ENCODE measurements at places on chromosomes 1 and 21.

DNA sequence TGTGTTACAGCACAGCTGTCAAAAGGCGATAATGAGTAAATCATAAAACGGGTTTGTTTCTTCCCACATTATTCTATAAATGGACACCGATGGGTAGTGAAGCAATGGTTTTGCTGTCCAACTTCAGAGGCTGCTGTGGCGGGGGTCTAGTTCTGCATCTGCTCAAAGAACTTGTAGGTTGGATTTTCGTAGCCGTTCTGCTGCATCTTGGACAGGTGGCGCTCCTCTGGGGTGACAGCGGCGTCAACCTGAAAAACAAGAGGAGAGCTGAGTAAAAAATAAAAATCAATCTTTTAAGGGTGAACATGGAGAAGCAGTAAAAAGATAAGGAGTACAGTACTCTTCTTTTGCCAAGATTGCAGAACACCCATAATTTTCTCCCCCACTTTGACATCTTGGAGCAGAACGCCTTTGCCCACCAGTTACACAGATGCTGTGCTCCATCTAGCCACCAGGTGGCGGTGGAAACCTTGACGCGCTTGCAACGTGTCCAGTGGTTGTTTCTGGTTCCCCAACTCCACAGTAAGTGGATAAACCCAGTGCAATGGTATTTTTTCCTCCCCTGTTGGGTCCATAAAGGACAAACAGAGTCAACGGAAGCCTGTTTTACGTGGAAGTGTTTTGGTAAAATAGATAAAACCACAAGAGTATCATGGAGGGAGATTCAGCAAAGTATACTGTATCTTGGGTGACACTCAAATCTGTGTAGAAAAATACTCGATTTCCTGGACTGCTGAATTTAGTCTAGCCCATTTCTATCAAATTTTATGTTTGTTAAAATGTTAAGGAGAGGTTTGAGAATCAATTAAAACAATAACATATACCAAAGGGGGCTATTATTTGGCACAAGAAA is 147.0 kb downstream of the GABPA start:
- peak; percentile 46 for DNase-seq

GRCh38 chr1:51168936-51169335 is 66.9 kb downstream of the C1orf185 start:
- DNase-seq: no peak

- DNase-seq: no peak
Observed at GRCh38 chr1:107750364-107750959, 214.5 kb downstream of the VAV3 start.

GRCh38 chr21:14438211-14438610 is 55.3 kb upstream of the HSPA13 start:
- no peak for DNase-seq
